Natural killer cell (primary cell): ENCODE measurements at places on chromosomes 3 and 15. TPM values are rescaled to one million over a fixed set of nuclear protein-coding genes. Genes with fewer than 3 reads are reported as not detected.

NAALADL2 gene
- total RNA-seq, result not detected

DNA sequence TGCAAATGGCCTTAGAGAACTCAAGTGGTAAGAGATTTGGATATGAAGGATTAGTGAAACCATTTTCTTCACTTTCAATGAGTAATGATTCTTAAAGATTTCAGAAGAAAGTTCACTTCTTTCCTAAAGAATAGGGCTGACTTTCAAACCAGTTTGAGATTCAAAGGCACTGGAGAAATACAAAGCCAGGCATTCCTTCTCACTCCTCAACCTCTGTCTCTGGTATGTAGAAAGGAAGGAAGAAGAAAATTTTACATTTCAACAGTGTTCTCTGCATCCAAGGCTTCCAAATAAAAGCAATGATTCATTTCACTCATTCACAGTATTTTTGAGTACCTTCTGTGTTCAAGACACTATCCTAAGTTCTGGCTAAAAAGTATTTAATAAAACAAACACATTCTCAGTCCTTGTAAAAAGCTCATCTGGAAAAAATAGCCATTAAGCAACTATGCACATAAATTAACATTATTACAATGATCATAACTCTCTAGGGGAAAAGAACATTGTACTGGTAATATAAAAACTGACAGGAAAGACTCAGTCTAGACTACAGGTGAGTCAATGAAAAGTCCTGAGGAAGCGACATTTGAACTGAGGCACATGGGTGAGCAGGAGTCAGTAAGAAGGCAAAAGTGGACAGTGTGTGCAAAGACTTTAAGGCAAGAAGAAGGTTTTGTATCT, 79.5 kb downstream of the IMPG2 start:
- no peak overlapping the region for H3K4me3 ChIP-seq
- H3K27me3 ChIP-seq, result no peaks in the 10 kb centered on the region
- H3K4me1 ChIP-seq, result no peaks in the 10 kb centered on the region
- H3K27ac ChIP-seq, result no peak overlapping the region
- no peaks in the 10 kb centered on the region for H3K36me3 ChIP-seq

DNA sequence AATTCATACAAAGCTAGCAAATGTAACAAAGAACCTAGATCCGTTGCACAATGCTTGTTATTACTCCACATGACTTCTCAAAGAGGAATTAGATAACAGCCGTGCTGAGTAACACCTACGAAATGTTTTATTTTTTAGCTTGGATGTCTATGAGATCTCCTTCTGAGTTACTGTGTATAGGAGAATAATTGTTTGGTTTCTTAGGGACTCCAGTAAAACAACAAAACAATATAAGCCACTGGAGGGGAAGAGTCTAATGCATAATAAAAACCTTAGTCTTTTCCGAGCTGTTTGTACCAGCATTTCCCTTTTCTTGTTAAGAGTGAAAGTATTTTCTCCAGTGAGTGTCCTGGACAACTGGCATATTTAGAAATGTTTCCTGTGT, 15.6 kb downstream of the SNAP23 start:
- DNase-seq, result no peak
- H3K4me1 ChIP-seq, result no peaks in the 10 kb centered on the region
- H3K27me3 ChIP-seq, result no peaks in the 10 kb centered on the region
- peaks cover 34% of the 10 kb centered on the region for H3K36me3 ChIP-seq
- H3K4me3 ChIP-seq, result no peak overlapping the region
- H3K27ac ChIP-seq, result no peak overlapping the region

SPTBN5 gene
- 4.1 TPM for total RNA-seq

GRCh38 chr15:72319985-72320671, at the start of gene CELF6:
TSS of gene CELF6 (minus strand) at chr15:72320157. CDS start at chr15:72319874, 283 bp downstream.
- H3K36me3 ChIP-seq, result no peaks in the 10 kb centered on the region
- peak within 1 kb of the TSS; percentile 33 for H3K4me3 ChIP-seq
- H3K27ac ChIP-seq, result no peak within 1 kb of the TSS
- H3K27me3 ChIP-seq, result no peaks in the 10 kb centered on the region
- DNase-seq, result peak; percentile 87

GRCh38 chr3:128390867-128391266, 75.8 kb downstream of the DNAJB8 start:
- peaks cover 2% of the 10 kb centered on the region for H3K36me3 ChIP-seq
- no peaks in the 10 kb centered on the region for H3K27me3 ChIP-seq
- no peak overlapping the region for H3K27ac ChIP-seq

- no peak overlapping the region for H3K4me3 ChIP-seq
- no peak overlapping the region for H3K27ac ChIP-seq
- H3K4me1 ChIP-seq, result no peaks in the 10 kb centered on the region
- DNase-seq, result no peak
- no peaks in the 10 kb centered on the region for H3K36me3 ChIP-seq
- H3K27me3 ChIP-seq, result no peaks in the 10 kb centered on the region
Measured at GRCh38 chr3:67325231-67325630, 327.1 kb downstream of the KBTBD8 start.

GRCh38 chr3:77380136-77380535, 340.2 kb downstream of the ROBO2 start:
- no peak overlapping the region for H3K27ac ChIP-seq
- no peak for DNase-seq
- no peaks in the 10 kb centered on the region for H3K4me1 ChIP-seq
- H3K4me3 ChIP-seq, result no peak overlapping the region

- H3K27me3 ChIP-seq, result no peaks in the 10 kb centered on the region
- no peaks in the 10 kb centered on the region for H3K36me3 ChIP-seq
- peaks cover 6% of the 10 kb centered on the region for H3K4me1 ChIP-seq
- H3K27ac ChIP-seq, result no peak overlapping the region
- H3K4me3 ChIP-seq, result no peak overlapping the region
- DNase-seq, result no peak
Measured at GRCh38 chr3:68060191-68060590, 405.8 kb upstream of the SUCLG2 start.

- DNase-seq, result peak; percentile 41
- no peaks in the 10 kb centered on the region for H3K27me3 ChIP-seq
- no peak overlapping the region for H3K27ac ChIP-seq
- H3K36me3 ChIP-seq, result no peaks in the 10 kb centered on the region
- H3K4me3 ChIP-seq, result no peak overlapping the region
Measured at GRCh38 chr15:63440756-63441155, 59.1 kb upstream of the CA12 start.

- no peaks in the 10 kb centered on the region for H3K36me3 ChIP-seq
- no peak overlapping the region for H3K4me3 ChIP-seq
- no peak overlapping the region for H3K27ac ChIP-seq
Measured at GRCh38 chr3:69855436-69856162, 116.3 kb downstream of the MITF start.

GRCh38 chr3:38264779-38265178, 833 bp upstream of the SLC22A13 start:
- no peak overlapping the region for H3K27ac ChIP-seq
- no peak for DNase-seq
- H3K36me3 ChIP-seq, result no peaks in the 10 kb centered on the region

DNA sequence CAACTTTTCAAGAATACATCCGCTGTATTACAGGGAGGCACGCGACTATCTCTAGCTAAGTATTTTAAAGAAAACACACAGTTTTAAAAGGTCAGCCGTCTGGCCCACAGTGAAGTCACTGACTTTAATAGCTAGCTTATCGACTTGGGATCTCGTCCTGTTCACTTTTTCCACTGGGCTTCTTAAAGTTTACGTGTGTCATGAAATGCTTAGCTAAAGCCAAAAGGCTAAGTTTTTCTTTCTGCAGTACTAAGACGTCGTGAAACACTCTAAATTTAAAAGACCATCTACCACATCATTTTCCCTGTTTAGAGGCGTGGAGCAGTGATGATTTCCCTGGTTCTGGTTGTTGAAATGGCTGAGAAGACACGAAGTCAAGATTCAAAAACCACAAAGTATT, 27.1 kb downstream of the LRIG1 start:
- no peak for DNase-seq
- H3K36me3 ChIP-seq, result no peaks in the 10 kb centered on the region
- H3K27me3 ChIP-seq, result no peaks in the 10 kb centered on the region
- H3K4me3 ChIP-seq, result no peak overlapping the region
- H3K27ac ChIP-seq, result no peak overlapping the region
- H3K4me1 ChIP-seq, result peaks cover 15% of the 10 kb centered on the region

DNA sequence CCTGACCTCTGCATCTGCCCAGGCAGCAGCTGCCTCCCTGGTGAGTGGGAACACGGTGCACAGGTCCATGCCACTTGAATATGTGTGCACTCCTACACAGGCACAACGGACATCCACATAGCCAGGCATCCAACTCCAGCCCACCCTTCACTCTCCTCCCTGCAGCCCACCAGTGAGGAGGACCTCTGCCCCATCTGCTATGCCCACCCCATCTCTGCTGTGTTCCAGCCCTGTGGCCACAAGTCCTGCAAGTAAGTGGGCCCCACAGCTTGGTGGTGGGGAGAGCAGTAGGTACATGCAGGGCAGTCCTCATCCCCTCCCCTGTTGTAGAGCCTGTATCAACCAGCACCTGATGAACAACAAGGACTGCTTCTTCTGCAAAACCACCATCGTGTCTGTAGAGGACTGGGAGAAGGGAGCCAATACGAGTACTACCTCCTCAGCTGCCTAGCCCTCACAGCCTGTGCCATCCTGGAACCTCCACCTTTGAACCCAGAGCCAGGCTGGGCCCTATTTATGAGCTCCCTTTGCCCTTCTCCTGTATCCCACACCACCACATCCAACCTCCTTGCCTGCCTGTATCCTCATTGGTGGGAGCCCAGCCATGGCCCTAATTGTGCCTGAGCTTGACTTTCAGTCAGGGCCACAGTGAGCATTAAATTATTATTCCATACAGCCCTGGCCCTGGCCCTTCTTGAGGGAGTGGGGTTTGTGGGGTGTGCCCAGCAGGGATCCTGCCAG, 1.5 kb upstream of the AMIGO3 start:
- no peak overlapping the region for H3K27ac ChIP-seq
- H3K36me3 ChIP-seq, result peaks cover 10% of the 10 kb centered on the region
- H3K27me3 ChIP-seq, result no peaks in the 10 kb centered on the region
- peaks cover 51% of the 10 kb centered on the region for H3K4me1 ChIP-seq
- H3K4me3 ChIP-seq, result no peak overlapping the region
- DNase-seq, result peak; percentile 23

SPINK8 gene
- not detected for total RNA-seq

DNA sequence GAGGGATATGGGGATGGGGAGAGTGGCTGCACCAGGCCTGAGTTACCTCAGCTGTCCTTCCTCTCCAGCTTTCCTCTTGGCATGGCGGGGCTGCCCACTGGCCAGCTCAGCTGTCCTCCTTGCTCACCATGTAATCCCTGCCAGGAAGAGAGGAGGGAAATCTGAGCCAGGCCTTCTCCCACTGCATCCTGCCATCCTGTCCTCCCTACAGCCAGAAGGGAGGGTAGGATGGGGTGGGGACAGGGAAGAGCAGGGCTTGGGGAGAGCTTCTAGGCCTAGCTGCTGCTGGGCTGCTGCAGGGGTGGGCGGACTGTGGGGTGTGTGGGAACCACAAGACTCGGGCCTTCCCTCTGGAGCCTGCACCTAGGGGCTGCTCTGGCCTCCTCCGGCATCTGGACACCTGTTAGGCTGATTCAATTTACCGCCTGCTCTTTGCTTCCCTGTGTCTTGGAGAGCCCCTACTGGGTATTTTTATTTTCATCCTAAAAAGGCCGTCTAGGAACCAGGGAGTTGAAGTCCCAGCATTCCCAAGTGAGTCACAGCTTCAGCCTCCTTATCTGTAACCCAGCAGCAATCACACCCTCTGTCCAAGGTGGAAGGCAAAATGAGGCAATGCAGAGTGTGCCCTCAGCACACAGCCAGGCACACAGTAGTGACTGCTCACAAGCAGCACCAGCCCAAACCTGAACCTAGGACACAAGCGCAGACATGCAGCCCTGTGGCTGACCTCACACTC, 13.1 kb upstream of the KY start:
- H3K4me3 ChIP-seq, result no peak overlapping the region
- no peak for DNase-seq

PYGO1 gene
- 0.16 TPM for total RNA-seq

DNA sequence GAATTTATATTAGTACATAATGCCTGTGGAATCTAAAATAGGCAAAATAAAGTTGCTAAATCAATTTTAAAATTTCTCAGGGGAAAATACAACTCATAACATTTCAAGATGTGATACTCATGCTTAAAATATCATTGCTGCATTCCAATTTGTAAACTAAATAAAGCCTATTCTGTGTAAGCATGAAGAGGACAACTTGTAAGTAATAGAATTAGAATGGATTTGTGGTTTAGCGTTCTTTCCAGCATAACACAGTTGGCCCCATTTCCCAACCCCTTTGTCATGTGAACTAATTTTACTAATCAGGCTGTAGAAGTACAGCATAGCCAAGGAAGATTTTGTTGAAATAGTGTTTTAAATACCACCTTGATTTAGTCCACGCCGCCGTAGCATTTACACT, 437.2 kb downstream of the SI start:
- no peak overlapping the region for H3K4me3 ChIP-seq
- no peak for DNase-seq
- no peaks in the 10 kb centered on the region for H3K36me3 ChIP-seq
- H3K27ac ChIP-seq, result no peak overlapping the region
- H3K4me1 ChIP-seq, result no peaks in the 10 kb centered on the region
- H3K27me3 ChIP-seq, result no peaks in the 10 kb centered on the region

DNA sequence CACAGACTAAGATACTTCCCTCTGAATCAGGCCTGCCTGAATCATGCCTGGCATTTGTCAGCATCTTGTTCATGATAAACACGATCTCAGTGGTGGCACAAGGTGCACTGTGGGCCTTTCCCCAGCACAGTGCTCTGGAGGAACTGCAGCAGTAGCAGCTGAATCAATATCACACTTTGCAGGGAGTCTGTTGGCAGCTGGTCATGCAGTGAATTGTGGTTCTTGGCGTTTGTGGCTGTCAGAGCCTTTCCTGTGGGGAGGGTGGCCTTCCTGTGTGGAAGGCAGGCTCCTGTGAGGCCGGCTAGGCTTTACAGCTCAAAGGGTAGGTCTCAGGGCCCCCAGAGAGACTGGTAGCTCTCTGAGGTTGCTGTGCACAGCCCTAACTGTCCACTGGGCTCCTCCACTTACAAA, 54.4 kb upstream of the TLE3 start:
- H3K4me1 ChIP-seq, result peaks cover 17% of the 10 kb centered on the region
- no peak overlapping the region for H3K4me3 ChIP-seq
- DNase-seq, result peak; percentile 28
- H3K36me3 ChIP-seq, result no peaks in the 10 kb centered on the region
- peaks cover 3% of the 10 kb centered on the region for H3K27me3 ChIP-seq

LRRIQ4 gene
- total RNA-seq, result not detected

DNA sequence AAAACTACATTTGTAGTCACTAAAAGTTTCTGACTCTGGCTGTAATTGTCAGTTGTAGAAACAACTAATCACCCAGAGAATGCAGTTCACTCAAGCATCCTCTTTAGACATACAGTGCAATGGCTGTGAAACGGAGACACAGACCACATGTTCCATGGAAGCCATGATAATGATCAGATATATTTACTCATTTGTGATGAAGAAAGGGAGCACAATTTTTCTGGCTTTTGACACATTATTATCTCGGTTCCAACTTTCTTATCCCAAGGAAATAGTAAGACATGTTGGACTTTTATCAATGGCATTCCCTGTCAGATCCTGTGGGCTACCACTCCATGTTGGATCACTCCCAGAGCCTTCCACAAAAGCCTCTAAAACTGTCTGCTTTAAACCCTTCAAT, 215.0 kb upstream of the LRIG1 start:
- H3K27ac ChIP-seq, result no peak overlapping the region
- DNase-seq, result no peak
- H3K4me1 ChIP-seq, result no peaks in the 10 kb centered on the region
- H3K36me3 ChIP-seq, result no peaks in the 10 kb centered on the region
- H3K4me3 ChIP-seq, result no peak overlapping the region
